ENCODE measurements at places on chromosomes 1 and 21.

DNA sequence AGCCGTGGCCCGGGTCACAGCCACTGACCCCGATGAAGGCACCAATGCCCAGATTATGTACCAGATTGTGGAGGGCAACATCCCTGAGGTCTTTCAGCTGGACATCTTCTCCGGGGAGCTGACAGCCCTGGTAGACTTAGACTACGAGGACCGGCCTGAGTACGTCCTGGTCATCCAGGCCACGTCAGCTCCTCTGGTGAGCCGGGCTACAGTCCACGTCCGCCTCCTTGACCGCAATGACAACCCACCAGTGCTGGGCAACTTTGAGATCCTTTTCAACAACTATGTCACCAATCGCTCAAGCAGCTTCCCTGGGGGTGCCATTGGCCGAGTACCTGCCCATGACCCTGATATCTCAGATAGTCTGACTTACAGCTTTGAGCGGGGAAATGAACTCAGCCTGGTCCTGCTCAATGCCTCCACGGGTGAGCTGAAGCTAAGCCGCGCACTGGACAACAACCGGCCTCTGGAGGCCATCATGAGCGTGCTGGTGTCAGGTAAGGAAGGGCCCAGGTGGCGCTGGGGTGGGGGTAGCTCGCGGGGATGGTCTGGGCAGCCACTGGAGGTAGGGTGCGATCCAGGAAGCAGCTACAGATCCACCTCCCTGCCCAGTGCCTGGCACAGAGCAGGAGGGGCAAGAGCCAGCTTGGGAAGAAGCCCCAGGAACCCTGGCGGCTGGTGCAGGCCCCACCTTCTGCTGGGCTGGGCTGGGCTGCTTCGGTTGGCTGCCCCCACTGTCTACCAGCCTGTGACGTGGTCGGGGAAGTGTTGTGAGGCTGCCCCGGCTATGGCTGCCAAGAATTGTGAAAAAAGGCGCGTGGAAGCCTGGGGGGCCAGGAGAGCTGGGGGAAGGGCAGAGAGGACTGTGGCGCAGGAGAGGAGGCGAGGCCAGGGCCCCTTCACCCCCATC, 3.8 kb downstream of the CELSR2 start:
- peak; percentile 75 for DNase-seq

DNA sequence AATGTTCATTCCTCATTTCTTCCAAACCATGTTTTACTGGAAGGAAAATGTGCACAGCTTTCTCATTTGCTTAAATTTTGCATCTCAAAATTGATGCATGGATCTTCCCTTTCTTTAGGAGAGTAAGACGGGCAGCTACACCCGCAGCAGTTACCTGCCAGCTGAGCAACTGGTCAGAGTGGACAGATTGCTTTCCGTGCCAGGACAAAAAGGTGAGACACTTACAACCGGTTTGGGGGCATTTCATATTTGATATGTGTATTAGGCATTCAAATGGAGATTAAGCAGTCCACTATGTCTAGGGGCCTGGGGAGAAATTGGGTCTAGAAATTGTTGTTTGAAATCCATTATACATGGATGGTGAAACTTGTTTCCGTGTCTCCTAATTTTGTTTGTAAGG, 12.9 kb downstream of the C8A start:
- no peak for DNase-seq

DNA sequence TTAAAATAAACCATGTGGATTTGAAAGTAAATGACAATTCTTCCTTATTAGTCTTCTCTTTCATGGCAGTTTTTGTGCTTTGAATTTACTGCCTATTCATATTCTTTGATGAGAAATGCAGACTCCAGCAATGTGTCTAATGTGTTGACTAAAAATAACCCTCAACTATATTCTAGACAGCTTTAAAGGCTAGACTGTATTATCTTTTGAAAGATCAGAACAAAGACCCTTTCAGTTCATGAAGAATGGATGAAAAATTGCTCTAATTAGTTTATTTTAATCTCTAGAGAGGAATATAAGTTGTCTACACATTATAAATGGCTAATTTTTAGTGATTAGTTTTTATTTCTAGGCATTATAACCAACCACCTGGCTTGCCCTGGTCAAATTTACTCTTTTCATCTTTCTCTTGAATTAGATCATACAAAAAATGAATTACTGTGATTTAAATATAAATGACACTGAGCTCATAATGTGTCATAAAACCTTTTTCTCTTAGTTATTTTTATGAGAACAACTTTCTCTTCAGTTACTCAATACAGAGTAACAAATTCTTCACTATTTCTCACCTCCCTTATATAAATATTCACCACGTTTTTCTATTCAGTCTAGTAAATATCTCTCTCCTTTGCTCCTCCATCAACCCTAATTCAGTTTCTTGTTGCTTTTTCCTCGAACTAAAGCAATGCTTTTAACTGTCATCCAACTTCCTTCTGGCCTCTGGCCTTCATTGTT, 428.5 kb upstream of the TMPRSS15 start:
- DNase-seq = no peak

GRCh38 chr1:170700842-170701615, 37.1 kb downstream of the PRRX1 start:
- no peak for DNase-seq

DNA sequence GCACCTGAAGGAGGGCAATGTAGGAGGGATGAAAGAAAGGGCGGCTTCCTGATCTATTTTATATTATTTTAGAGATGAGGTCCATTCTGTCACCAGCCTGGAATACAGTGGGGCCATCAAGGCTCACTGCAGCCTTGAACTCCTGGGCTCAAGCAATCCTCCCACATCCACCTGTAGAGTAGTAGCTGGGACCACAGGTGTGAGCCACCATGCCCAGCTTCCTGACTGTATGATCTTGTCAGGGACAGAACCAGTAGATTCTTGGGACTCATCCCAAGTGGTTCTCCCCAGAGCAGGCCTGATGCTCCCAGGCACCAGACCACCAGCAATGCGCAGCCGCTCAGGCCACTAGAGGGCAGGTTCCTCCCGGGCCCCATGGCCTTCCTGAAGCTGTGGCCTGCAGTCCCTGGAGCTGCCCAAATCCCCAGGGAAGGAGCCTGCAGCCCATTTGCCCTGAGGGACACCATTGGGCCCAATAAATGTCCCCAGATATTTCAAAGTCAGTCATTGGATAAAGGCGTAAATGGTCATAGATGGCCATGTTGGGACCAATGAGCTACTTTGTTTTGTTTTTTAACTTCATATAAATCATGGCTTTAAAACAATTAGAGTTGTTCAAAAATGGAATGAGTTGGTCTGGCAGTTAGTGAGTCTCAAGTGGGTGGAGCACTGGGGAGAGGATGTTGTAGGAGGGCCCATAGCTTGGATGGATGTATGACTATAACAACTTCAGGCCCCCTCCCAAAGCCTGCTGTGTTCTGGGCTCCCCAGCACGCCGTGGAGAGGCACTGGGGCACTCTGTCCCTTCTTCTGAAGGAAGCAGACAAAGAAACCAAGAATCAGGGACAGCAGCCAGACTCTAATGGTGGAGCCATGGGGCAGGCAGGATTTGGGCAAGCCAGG, 44.7 kb upstream of the GOLT1A start:
- DNase-seq = peak; percentile 79

DNA sequence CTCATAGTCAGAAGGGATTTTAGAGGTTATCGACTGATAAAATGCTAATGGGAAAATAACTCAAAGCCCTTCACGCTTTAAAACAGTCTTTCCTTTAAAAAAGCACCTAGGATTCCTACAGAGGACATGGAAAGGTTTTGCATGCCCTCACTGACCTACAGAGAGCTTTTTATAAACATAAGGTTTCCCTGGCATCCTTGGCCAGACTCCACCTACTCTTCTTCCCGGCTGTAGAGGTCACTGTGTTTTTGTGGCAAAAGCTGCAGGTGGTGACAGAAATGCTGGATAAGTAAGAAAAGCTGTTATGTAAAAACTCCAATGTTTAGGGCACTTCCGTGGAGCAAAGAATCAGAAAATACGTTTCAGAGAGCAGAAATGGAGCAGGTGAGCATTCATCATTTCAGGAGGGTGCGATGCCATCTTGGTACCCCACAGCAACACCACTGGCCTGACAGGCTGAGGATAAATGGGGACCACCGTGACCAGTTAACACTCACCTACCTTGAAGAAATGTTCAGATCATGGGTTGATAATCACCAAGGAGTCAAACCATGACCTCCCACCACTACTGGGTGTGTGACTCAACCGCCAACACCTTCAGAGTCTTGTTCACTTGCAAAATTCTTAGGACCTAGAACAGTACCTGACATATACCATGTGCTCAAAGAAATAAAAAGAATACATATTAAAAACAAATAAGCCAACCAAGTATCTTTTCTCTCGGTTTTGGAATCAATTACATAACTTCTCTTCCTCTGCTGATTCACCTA, 46.6 kb downstream of the SSBP3 start:
- no peak for DNase-seq
